NCI-H187 (cell line): ENCODE measurements at places on chromosomes 6 and 20.

- no peak for DNase-seq
Observed at GRCh38 chr6:2127484-2127911, 117.9 kb downstream of the GMDS start.

DNA sequence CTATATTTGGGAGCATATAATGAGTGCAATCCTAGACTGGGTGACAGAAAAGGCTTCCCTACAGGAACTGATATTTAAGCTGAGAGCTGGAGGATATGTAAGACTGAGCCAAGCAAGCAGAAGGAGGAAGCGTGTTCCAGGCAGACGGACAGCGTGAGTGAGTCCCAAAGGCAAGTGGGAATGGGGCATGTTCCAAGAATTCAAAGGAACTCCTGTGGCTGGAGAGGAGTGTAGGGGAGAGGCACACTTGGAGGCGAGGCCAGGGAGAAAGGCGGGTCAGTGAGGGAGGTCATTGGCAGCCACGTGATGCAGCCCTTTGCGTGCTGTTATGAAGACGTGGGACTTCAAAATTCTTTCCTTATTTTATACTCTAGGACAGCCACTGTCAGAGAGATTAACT is 27.9 kb upstream of the SGK1 start:
- no peak for DNase-seq

GRCh38 chr6:159830501-159831372 is 30.7 kb downstream of the PNLDC1 start:
- DNase-seq = no peak

DNA sequence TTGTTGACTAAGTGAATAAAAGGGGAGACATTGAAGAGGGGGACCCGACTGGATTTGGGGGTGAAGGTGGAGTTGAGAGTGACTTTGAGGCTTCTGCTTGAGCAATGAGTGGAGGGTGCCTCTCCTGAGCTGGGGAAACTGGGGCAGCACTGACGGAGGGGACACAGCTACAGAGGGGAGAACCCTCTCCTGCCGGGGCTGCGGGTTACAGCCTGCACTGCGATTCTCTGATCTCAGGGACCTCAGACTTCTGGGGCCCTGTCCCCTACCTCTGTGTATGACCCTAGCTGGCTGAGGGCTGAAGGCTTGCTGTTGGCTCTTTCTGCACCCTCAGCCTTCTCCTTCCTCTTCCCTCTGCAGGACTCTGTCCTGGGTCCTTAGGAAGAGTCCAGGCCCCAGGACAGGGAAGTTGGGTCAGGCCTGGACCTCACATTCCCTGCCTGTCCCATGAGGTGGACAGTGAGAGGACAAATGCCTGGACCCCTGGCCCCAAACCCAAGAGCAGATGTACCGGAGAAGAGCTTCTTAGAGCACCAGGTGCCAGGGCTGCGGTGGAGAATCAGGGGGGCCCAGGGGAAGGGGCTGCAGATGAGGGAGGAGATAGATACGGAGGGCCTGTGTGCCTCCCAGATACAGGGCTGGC is 13.7 kb upstream of the FAM110A start:
- DNase-seq = no peak

- no peak for DNase-seq
Observed at GRCh38 chr6:158897236-158897635, 78.1 kb upstream of the EZR start.
